Forelimb muscle (tissue), 1 donor: ENCODE measurements at places on chromosomes 4 and X. TPM values are rescaled to one million over a fixed set of nuclear protein-coding genes. Genes with fewer than 3 reads are reported as not detected.

The GAGE12J gene
- polyA plus RNA-seq, result not detected

The NUDT10 gene
- polyA plus RNA-seq, result 0.87 TPM

- no peak for DNase-seq
Observed at GRCh38 chr4:22745234-22745633, 52.5 kb downstream of the GBA3 start.

DNA sequence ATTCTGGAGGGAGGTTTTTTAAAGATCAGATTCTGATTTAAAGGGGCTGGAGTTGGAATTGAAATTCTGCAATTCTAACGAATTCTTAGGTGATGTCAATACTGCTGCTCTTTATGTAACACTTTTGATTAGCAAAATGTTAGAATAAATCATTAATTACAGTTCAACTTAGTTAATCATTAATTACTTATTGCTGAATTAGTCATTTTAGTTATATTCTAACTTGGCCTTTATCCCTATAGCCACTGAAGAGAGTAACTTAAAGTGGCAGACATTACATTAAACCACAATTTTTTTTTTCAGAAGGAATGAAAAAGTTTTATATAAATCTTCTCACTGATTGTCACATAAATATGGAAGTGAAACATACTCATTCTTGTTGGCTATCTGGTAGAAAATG, 206.6 kb upstream of the ITM2A start:
- no peak for DNase-seq
